ENCODE measurements at places on chromosomes 3 and 15.
A peak's percentile ranks its signal among the peaks of the same experiment; 100 is the strongest.

DNA sequence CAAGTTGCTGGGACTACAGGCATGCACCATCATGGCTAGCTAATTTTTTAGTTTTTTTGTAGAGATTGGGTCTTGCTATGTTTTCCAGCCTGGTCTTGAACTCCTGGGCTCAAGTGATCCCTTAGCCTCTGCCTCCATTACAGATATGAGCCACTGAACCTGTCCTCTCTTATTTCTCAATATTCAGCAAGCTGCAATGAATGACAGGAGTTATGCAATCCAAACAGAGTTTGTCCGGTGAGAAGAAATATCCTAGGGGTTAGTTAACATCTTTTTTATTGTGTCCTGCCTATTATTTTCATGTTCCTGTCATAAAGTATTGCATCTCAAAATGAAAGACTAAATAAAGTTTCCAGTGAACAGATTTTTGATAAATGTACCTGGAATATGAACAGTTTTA is 1161.4 kb downstream of the OTOL1 start:
- DNase-seq: no peak

DNA sequence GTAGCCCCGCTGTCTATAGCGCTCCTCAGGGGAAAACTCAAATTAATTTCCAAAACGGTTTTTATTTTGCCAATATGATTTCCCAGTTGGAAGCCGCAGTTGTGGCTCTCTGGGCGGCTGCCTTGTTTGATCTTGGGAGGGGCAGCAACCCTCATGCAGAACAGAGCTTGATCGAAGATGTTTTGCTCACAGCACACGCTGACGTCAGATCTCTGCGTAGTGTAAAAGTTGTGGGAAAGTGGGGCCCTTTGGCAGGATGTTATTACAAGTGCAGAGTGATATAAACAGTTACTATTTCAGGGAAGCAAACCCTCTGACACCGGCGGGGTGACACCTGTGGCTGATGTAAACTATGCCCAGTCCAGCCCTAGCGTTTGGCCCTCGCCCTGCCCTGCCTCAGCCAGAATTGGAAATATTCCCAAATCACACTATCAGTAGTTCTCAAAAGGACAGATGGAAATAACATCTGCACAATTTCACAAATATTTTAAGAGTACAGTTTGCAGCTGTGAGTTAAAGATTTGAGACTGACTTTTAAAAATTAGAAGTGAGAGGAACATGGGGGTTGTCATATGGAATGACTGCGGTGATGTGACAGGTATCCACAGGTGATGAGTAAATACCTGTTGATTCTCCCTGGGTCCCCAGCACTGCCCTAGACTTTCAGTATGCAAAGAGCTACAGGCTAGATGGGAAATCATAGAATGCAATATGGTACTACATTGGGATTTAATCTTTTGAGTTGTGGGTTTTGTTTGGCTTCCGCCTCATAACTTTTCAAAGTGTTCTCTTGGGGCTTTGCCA is 1.7 kb downstream of the SYNM start:
- DNase-seq: no peak

GRCh38 chr3:135779024-135779423 is 186.5 kb upstream of the PPP2R3A start:
- no peak for DNase-seq

DNA sequence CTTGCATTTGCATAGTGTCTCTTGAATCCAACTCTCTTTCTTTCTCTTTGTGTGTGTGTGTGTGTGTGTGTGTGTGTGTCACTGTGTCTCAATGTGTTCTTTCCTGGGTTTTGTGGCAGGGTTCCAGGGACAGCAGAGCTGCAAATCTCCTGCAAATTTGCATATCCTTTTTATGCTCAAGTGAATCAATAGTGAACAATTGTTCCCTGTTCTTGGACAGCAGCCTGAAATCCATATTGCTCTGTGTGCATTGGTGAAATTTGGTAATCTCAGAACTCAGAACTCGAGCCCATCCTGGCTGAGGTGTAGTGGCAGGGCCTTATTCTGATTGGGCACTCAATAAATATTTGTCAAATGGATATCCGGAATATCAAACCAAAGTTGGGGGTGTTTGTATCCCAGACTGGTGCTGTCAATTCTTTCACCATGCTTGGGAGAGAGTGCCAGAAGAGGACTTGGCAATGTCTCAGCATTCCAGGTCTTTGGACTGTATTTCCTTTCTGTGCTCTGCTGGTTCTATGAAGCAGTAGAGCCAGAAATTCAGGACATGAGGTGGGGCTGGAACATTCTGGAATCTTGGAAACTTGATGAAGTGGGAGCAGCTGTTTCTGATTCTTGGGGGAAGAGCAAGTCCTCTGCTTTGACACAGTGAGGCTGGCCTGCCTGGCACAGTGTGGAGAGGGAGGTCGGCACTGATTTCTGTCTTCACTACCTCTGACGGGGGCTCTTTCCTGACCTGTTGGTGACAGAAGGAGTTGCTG is 380.6 kb upstream of the C2CD4B start:
- DNase-seq: no peak

- no peak for DNase-seq
These were observed 22.1 kb upstream of the POLG start for GRCh38 chr15:89356634-89357298.

DNA sequence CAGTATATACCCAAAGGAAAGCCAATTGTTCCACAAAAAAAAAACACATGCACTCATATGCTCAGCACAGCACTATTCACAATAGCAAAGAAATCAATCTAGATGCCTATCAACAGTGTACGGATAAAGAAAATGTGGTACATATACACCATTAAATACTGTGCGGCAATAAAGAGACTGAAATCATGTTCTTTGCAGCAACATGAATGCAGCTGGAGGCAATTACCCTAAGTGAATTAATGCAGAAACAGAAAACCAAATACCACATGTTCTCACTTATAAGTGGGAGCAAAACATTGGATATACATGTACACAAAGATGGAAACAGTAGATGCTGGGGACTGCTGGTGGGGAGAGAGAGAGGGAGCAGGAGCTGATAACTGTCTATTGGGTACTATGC is 124.2 kb upstream of the AADACL2 start:
- DNase-seq: no peak

- DNase-seq: no peak
These were observed 3.9 kb downstream of the ABHD6 start for GRCh38 chr3:58241306-58242044.

DNA sequence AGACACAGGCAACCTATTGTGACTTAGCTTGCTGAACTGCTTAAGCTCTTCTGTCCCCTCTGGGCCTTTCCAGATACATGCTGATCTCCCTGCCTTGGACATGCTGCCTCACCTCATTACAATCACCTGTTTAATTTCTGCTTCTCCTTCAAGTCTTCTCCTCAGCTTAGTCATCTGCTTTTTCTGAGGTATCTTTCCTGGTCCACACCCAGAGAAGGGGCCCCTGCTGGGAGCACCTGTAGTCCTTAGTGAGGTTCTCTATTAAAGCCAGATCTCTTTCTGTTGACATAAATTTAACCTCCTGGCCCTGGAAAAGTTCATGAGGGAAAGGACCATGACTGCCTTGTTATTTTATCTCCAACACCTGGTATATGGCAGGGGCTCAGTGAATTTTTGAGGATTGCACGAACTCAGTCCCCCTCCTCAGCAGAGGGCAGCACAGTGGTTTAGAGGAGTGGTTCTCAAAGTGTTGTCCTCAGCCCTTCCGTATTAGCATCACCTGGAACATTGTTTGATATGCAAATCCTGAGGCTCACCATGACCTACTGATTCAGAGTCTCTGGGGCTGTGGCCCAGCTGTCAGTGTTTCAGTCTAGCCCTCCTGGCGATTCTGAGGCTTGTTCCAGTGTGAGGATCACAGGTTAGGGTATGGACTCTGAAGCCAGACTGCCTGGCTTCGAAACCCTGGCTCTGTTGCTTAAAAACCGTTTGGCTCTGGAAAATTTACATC is 12.7 kb downstream of the COL6A6 start:
- no peak for DNase-seq

DNA sequence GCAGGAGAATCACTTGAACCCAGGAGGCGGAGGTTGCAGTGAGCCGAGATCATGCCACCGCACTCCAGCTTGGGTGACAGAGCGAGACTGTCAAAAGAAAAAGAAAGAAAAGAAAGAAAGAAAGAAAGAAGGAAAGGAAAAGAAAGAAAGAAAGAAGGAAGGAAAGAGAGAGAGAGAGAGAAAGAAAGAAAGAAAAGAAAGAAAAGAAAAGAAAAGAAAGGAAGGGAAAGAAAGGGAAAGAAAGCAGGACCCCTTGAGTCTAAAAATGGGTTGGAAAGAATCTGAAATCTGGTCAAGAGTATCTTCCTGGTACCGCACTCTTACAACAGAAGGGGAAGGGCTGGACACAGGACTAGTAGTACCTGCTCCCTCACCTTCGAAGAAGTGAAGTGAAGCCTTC is 19.6 kb downstream of the CRYGS start:
- DNase-seq: no peak

DNA sequence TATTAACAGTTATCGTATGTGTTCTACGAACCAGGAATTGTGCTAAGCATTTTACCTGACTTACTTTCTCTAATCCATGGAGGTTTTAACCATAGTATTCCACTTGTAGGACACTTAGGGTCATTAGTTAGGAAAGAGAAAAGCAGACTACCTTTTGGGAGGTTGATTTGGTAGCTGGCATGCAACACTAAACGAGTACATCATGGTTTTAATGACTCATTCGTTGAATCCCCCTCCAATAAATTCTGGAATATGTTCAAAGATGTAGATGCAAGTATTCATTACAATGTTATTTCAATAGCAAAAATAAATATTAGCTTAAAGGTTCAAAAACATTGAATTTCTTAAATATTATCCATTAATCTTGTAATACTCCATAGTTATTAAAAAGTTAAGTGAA is 162.5 kb downstream of the FMN1 start:
- no peak for DNase-seq

- peak; percentile 87 for DNase-seq
These were observed at the start of gene EHHADH for GRCh38 chr3:185253645-185254410. Gene EHHADH, minus strand, starts transcription at chr3:185254049. Its CDS starts 27 bp downstream, at chr3:185254022.

- DNase-seq: no peak
These were observed 454.8 kb upstream of the CBLB start for GRCh38 chr3:106323586-106323985.

DNA sequence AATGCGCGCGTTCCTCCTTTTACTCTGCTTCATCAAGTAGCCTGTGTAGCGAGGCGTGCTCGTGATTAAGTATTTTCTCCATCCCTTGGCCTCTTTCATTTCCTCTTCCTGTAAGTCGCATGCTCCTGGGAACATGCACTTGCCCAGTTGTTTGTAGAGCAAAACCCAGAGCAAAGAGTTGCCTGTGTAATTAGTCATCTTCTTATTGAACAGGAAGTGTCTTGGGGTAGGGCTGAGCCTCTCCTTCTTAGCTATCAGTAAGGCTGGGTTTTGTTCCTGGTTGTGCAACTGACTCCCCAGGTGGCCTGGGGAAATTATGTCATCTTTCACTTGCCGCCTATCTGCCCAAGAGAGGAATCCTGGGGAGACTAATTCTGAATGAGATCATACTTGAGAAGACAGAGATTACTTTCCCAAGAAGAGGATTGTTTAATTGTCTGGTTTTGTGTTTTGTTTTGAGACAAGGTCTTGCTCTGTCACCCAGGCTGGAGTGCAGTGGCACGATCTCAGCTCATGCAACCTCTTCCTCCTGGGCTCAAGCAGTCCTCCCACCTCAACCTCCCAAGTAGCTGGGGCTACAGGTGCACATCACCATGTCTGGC is 14.9 kb downstream of the LIPH start:
- DNase-seq: peak; percentile 76

DNA sequence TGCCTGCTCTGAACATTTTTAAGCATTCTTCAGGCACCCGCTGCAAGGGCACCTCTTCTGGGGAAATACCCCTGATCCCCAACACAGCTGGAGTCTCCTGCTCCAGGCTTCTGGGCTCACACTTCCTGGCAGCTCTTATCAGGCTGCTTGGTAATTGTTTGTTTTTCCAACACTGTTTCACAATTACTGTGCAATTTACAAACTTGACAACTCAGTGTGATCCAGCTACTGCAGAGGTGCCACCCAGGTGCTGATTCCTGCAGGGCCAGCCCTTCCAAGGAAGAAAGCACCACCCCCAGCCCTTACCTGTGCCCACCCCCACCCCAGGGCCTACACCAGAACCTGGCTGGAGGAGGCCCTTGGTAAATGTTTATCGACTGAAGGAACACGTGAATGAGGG is 66.5 kb downstream of the MAGEF1 start:
- DNase-seq: no peak

DNA sequence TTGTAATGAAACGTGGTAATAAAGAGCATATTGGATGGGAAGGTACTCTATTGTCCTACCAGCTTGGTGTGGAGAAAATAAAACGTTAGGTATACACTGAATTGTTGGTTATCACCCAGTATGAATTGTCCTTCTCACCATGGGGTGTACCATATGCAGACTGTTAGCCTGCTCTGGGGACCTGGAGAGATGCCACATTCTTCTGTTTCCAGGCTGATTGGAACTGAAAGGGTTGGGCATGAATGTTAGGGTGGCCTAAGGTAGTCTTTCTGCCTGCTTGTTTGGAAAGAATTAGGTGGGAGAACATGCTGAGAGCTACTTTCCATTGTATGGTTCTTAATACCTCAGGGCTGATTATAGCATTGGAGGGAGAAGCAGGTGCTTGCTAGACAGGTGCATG is 340.6 kb downstream of the PTPRG start:
- no peak for DNase-seq

GRCh38 chr15:28984421-28985315 is 98.9 kb downstream of the APBA2 start:
- DNase-seq: no peak

GRCh38 chr3:177729956-177730681 is 532.8 kb upstream of the TBL1XR1 start:
- no peak for DNase-seq

- DNase-seq: no peak
These were observed 244.4 kb upstream of the TRIM42 start for GRCh38 chr3:140433431-140433830.

DNA sequence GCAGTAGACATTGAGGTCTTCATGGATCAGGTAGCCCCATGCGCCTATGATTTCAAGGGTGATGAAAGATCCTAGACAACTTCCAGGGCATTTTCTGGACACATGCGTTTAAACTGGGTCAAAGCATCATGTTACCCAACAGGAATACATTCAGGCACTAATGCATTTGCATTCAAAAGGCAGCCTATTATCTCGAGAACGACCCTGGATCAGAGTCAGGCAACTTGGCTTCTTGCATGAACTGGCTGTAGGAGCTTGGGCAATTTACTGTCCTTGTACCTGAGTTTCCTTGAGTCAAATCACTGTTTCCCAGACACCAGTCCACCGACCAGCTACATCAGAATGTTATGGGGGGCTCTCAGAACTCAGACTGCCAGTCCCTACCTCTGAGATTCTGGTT is 51.5 kb upstream of the CHST2 start:
- no peak for DNase-seq

DNA sequence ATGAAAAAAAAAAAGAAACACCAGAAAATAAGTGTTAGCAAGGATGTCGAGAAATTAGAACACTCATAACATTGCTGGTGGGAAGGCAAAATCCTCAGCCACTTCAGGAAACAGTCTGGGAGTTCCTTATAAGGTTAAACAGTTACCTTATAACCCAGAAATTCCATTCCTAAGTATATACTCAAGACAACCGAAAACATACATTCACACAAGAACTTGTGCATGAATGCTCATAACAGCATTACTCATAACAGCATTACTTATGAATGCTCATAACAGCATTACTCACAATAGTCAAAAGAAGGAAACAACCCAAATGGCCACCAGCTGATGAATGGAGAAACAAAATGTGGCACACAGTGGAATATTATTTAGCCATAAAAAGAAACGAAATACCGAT is 34.8 kb upstream of the DCP1A start:
- DNase-seq: no peak

GRCh38 chr3:85781806-85782205 is 823.0 kb downstream of the CADM2 start:
- DNase-seq: no peak

GRCh38 chr15:61764981-61765380 is 295.3 kb downstream of the VPS13C start:
- DNase-seq: no peak

- DNase-seq: no peak
These were observed 27.0 kb downstream of the HMCES start for GRCh38 chr3:129305592-129306091.
